ENCODE measurements at places on chromosomes 1 and 21.
A peak's percentile ranks its signal among the peaks of the same experiment; 100 is the strongest.

DNA sequence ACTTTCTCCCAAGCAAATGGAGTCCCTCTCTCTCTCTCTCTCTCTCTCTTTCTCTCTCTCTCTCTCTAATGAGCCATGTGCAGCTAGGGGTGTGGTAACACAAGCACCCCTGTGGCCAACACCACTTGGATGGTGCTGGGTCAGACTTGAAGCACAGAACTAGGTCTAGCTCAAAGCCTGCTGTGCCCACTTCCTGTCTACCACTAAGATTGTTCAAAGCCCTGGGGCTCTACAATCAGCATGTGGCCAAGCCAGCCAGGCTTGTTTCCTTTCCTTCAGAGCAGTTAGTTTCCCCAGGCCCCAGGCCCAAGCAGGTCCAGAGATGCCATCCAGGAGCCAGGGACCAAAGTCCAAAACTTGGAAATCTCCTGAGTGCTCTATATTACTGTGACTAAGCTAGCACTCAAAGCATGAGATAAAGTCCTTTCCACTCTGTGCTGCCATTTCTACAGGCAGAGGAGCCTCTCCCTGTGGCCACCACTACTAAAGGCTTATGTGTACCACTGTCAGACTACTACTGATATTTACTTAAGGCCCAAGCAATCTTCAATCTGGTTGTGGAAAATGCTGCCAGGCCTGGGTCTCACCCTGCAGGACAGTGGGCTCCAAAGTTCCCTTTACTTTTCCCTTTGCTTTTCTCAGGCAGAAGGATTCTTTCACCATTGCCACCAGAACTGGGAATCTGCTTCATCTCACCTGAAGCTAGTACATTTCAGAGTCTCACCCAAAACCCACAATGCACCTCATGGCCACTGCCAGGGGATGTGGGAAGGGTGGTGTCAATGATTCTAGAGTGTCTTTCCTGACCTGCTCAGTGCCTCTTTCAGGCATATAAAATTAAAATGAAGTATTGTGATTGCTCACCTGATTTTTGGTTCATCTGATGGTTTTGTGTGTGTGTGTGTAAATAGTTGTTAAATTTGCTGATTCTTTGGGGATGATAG, 999.5 kb downstream of the NCAM2 start:
- no peak for DNase-seq

DNA sequence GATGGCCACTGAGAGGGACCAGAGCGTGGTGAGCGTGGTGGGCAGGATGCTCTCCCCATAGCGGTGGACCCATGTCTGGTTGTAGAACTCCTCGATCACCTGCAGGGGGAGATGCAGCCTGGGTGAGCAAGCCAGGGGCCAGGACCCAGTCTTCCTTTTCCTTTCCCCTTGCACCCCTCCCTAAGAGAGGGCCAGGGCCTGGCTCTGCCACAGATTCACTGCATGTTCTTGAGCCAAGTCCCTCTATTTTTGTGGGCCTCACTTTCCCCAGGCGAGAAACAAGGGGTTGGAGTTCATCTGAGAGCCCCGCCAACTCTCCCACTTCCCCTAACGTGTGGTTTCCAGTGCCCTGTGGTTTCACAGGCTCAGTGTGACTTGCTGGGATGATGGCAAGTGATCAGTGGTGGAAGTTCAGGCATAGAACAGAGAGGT, 27.5 kb downstream of the SLC2A1 start:
- DNase-seq = peak; percentile 26

DNA sequence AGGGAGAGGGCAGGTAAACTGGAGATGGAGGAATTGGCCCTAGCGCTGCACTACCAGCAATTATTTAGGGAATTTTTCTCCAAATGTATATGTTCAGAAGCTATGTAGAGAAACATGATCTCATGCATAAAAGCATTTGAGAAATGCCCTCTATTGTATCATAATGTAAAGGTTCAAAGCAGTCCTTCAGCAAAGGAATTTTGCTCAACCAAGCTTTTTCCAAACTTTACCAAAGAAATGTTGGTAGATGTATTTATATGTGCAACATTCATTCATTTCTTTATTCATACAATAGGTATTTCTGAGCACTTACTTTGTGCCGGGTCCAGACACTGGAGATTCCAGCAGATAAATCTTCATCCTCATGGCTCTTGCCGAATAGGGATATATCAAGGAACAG, 64.4 kb downstream of the XCL1 start:
- no peak for DNase-seq

DNA sequence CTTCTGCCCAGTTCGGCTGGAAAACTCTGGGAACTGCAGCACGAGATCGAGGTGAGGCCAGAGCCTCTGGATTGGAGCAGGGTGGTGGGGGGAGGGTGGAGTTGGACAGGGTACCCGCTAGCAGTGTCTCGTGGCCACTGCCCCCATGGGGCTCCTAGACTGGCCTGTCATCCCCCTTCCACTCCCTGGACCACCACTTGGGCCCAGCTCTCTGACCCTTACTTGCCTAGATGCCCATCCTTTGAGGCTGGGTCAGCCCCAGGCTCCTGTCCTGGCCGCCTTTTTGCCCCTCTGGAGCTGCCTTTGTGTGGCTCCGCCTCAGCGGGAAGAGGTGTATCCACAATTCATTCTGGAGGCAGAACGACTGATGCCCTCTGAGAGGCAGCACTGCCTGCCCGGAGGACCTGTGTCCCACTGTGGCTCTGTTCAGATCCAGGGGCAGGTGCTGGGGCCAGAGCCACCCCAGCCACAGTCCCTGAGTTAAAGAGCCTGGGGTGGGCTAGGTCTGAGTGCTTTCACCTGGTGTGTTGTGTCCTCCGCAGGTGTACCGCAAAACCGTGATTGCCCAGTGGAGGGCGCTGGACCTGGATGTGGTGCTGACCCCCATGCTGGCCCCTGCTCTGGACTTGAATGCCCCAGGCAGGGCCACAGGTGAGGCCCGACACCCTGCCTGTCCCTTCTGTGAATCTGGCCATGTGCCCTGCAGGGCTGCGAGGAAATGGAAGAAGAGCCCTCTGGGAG, 17.7 kb downstream of the FAAH start:
- no peak for DNase-seq

DNA sequence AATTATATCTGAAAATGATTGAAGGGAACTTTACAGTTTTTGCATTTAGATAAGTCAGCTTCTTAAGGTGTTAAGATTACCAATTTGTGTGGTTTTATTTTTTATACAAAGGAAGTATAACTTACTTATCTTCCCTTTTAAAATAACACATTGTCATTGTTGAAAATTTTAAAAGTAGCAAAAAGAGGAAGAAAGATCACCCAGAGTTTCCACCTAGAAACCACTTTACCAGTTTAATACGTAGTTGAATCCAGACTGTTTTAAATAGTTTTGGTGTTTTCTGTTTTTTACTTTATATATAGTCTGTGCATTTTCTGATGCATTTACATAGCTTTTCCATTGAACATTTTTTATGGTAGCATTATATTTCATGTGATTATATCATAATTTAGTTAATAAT, 6.1 kb downstream of the CCDC18 start:
- DNase-seq = no peak

DNA sequence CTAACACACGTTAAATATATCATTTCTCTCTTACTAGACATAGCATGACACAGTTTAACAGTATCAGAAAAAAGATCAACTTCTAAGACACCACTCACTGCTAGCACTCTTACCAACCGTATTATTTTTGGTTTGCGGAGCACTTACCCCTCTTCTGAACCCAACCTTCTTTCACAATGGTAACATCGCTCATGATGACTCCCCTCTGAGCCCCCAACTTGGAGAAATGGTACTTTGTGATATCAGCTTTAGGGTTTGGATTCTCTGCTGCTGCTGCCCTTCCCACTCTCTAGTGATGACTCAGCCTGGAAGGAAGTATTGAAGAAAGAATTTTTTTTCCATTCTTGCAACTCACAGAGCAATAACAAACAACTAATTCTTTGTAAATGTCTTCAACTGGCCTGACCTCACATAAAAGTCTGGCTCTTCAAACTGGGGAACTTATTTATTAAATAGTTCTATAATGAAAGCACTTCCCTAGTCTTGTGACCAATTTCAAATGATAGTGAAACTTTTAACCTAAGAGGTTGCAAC, 7.0 kb downstream of the AKT3 start:
- no peak for DNase-seq

DNA sequence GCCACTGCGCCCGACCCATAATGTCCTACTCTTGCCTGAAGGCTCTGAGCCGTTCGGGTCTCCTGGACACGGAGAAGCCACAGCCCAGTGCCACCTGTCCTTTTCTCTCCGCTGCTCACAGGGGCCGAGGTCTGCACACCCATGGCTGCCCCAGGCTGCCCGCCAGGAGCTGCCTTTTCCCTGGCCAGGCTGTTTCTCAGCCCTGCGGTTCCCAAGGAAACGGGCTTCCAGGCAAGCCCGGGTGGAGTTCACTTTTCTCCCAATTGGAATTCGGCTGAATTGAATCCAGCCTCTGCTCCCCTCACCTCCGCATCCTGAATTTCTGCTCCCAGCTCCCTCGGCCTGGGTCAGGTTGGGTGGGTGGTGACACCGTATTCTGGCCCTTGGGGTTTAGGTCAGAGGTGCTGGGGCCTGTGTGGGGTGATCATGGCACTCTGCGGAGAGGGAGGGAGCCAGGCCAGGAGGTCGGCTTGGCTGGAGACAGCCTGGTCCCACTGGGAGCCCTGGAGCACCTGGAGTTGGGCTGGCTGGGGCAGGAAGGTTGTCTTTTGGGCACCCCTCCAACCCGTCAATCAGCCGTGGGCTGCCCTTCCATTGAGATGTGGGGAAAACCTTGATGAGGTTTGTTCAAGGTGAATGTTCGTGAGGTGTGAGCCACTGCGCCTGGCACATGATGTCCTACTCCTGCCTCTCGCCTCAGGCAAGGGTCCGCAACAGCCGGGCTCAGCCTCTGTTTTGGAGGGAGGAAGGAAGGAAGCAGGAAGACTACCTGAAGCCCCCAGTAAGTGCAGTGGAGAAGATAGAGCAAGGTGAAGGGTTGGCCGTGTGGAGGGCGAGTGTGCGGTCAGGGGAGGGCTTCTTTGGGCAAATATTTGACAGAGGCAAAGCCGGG, 25.1 kb downstream of the RRP1 start:
- DNase-seq = no peak

GRCh38 chr1:91836331-91837040, 49.5 kb downstream of the TGFBR3 start:
- DNase-seq = no peak

- peak; percentile 73 for DNase-seq
These were observed at the start of gene MRPS15 for GRCh38 chr1:36463803-36464604. Gene MRPS15, minus strand, starts transcription at chr1:36464384. Its CDS starts 109 bp downstream, at chr1:36464275.

DNA sequence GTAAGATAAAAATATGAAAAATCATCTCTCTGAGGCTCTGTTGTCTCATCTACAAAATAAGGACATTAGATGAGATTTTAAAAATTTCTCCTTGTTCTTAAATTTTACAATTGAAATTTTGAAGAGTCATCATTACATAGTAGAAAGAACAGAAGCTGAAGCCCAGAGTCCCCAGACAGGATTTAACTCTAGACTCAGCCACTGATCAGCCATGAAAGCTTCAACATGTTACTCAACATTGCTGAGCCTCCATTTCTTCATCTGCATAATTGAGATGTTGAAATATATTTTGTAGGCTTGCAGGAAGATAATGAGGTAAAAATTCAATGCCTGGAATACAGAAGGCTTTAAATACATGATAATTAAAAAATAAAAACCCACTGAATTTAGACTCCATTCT, 633.3 kb downstream of the LMO4 start:
- no peak for DNase-seq

- DNase-seq = no peak
These were observed 7.7 kb upstream of the HPCA start for GRCh38 chr1:32878637-32879041.

DNA sequence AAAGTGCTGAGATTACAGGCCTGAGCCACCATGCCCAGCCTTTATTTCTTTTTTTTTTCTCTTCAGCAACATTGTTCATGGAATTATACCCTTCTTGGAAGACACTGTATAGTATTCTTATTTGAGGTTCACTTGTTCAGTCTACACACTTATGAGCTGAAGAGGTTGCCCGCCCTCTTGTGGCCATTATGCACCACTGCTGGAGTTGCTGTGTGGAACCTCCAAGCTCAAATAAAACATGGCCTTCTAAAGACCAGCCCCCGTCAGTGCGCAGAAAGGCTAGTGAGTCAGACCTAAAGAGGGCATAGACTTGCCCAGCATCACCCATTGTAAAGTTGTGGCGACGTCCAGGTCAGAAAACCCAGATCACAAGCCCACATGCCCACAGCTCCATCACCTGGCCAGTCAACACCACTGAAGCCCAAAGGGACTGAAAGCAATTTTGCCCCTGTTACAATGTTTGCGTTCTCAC, 20.4 kb downstream of the LURAP1 start:
- no peak for DNase-seq

Measured in activated naive CD4-positive, alpha-beta T cell (primary cell).